ENCODE measurements at places on chromosomes 5 and 9. TPM values are rescaled to one million over a fixed set of nuclear protein-coding genes. Genes with fewer than 3 reads are reported as not detected.

DNA sequence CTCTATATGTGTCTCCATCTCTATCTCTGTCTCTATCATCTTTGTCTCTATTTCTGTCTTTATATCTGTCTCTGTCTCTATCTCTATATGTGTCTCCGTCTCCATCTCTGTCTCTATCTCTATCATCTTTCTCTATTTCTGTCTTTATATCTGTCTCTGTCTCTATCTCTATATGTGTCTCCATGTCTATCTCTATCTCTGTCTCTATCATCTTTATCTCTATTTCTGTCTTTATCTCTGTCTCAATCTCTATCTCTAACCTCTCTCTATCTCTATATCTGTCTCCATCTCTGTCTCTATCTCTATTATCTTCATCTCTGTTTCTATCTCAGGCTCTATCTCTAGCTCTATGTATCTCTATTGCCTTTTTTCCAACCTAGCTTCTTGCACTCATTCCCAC lies 37.0 kb downstream of the IRX4 start:
- peaks cover 14% of the 10 kb centered on the region for H3K27me3 ChIP-seq
- no peaks in the 10 kb centered on the region for H3K4me1 ChIP-seq
- H3K27ac ChIP-seq: no peak overlapping the region
- no peak overlapping the region for H3K4me3 ChIP-seq
- H3K36me3 ChIP-seq: no peaks in the 10 kb centered on the region
- DNase-seq: peak; percentile 46

- H3K27ac ChIP-seq: no peak overlapping the region
- H3K4me1 ChIP-seq: no peaks in the 10 kb centered on the region
- no peaks in the 10 kb centered on the region for H3K36me3 ChIP-seq
- no peak overlapping the region for H3K4me3 ChIP-seq
- DNase-seq: no peak
- H3K27me3 ChIP-seq: no peaks in the 10 kb centered on the region
Measured at GRCh38 chr5:13910637-13911288, 33.7 kb downstream of the DNAH5 start.

DNA sequence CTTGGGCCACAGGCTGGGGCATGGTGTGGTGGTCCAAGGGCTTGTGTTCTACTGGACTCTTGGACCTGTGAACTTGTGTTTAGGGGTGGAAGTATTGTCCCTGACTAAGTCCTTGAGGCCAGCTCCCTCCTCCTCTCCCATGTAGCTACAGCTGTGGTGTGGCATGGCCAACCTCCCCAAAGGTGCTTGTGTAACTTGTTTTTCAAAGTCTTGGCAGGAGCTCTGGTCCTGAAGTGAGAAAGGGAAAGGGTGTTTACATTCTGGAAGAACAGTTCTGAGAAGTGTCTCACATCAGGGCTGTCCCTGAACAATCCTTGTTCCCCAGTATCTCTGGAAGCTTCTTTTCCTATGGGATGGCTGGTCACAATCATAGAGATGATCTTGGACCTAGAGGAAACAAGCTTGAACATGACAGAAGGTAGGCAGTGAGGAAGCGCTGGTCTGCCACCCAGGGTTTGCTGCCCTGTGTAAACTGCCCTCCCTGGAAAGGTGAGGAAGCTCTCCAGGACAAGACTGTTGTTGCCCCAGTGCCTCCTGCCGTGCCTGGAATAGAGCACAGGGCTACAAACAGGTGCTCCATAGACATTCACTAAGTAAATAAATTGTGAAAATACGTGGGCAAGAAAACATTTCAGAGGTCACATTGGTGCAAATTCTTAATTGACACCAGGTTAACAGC lies 64.6 kb upstream of the KLF9 start:
- DNase-seq: no peak
- H3K27me3 ChIP-seq: no peaks in the 10 kb centered on the region
- H3K4me3 ChIP-seq: no peak overlapping the region
- H3K36me3 ChIP-seq: no peaks in the 10 kb centered on the region
- H3K27ac ChIP-seq: no peak overlapping the region

DNA sequence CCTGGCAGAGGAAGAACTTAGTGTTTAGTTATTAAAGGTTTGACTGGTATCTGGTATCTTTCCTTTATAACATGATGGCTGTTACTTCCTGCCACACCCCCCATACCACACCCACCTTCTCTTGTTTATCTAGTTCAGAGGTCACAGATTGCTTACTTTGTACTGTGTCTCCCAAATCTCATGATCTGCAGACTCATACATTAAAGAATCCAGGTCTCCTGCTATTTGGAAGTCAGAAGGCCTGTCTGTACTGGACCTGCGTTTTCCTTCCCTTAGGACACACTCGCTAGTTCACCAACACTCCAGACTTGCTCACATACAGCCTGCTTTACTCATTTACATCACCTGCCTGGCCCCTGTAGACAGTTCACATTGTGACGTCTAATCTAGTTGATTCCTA lies 39.3 kb downstream of the NUDT12 start:
- no peaks in the 10 kb centered on the region for H3K36me3 ChIP-seq
- H3K27me3 ChIP-seq: no peaks in the 10 kb centered on the region
- no peak for DNase-seq

DNA sequence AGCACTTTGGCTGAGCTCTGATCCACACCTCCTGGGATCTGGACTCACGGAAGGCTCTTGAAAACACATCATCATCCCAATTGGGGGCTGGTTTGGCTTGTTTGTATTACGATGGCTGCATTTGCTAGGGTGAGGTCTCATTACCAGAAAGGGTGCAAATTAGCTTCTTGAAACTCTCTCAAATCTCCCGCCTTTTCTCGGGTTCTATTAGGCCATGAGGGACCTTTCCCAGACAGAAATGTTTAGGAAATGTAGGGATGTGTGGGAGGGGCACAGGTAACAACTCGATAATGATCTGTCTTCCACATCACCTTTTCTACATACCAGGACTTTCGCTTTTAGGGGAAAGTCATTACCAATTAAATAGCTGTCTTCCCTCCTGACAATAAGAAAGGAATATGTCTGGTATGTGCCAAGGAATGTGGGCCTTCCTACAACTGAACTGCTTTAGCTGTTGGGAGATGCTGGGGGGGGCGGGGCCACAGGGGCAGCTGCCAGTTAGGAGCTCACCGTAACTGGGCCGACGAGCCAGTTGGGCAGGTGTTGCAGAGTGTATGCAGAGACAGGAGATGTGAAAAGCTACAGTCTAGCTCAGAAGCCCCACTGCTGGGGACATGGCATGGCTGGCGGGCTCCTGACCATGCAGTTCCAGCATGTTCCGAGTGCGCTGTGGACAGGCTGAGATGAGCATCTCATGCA lies 71.2 kb downstream of the AK8 start:
- no peak overlapping the region for H3K27ac ChIP-seq
- H3K4me3 ChIP-seq: no peak overlapping the region
- H3K4me1 ChIP-seq: no peaks in the 10 kb centered on the region
- H3K36me3 ChIP-seq: no peaks in the 10 kb centered on the region
- H3K27me3 ChIP-seq: peaks cover 7% of the 10 kb centered on the region

DNA sequence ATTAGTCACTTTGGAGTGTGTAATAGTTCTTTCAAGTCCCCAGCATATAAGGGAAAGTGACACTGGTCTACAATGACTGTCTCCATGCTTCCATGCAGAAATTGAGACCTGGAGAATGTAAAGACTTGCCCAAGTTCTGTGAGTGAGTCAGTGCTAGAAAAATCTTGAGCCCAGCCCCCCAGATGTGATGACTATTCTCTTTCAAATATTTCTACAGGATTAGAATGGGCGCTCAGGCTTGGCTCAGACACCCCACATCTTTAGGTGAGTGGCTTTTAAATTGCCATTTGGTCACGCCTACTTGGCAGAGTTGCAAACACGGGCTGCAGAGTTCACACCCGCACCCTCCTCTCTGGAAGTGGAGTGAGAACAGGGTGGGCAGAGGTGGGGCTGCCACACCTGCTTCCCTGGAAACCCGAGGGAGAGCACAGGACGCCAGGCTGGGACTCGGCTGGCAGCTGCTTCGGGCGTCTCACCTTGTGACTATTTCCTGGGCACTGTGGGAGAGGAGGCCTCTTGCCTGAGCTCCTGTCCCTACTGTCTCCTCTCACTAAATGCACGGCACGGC lies 37.6 kb downstream of the ROPN1L start:
- H3K4me3 ChIP-seq: no peak overlapping the region
- H3K36me3 ChIP-seq: no peaks in the 10 kb centered on the region
- no peaks in the 10 kb centered on the region for H3K27me3 ChIP-seq
- DNase-seq: peak; percentile 96
- H3K4me1 ChIP-seq: peaks cover 23% of the 10 kb centered on the region

- peaks cover 4% of the 10 kb centered on the region for H3K27me3 ChIP-seq
- H3K4me1 ChIP-seq: no peaks in the 10 kb centered on the region
- DNase-seq: no peak
- no peak overlapping the region for H3K27ac ChIP-seq
Measured at GRCh38 chr5:132025403-132025971, 14.0 kb upstream of the ACSL6 start.

DNA sequence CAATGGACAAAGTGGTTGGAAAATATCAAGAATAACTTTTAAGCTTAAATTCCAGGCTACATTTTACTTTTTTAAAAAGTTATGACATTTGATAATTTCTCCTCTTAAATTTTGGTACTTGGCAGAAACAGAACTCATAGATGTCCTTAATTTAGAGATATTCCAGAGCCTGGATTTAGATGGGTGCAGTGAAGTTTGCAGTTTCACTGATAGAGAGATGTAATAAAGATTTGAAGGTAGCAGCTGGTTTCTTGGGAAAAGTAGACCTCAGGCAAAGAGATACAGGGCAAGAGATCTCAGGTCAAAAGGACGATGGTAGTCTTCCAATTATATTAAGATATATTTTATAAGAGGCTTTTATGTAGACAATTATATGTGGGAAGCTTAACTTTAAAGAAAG lies 134.6 kb downstream of the ISL1 start:
- H3K27me3 ChIP-seq: no peaks in the 10 kb centered on the region
- no peaks in the 10 kb centered on the region for H3K36me3 ChIP-seq

GRCh38 chr5:67581203-67581602 lies 384.6 kb upstream of the CD180 start:
- H3K27ac ChIP-seq: no peak overlapping the region
- DNase-seq: no peak
- no peaks in the 10 kb centered on the region for H3K27me3 ChIP-seq
- H3K4me1 ChIP-seq: no peaks in the 10 kb centered on the region

GRCh38 chr9:36744678-36745077 lies 172.0 kb downstream of the MELK start:
- no peak overlapping the region for H3K27ac ChIP-seq
- no peak for DNase-seq
- H3K27me3 ChIP-seq: peaks cover 23% of the 10 kb centered on the region

- no peak overlapping the region for H3K4me3 ChIP-seq
- H3K4me1 ChIP-seq: no peaks in the 10 kb centered on the region
- H3K27ac ChIP-seq: no peak overlapping the region
- DNase-seq: no peak
Measured at GRCh38 chr9:100368672-100369071, 15.9 kb upstream of the TEX10 start.

DNA sequence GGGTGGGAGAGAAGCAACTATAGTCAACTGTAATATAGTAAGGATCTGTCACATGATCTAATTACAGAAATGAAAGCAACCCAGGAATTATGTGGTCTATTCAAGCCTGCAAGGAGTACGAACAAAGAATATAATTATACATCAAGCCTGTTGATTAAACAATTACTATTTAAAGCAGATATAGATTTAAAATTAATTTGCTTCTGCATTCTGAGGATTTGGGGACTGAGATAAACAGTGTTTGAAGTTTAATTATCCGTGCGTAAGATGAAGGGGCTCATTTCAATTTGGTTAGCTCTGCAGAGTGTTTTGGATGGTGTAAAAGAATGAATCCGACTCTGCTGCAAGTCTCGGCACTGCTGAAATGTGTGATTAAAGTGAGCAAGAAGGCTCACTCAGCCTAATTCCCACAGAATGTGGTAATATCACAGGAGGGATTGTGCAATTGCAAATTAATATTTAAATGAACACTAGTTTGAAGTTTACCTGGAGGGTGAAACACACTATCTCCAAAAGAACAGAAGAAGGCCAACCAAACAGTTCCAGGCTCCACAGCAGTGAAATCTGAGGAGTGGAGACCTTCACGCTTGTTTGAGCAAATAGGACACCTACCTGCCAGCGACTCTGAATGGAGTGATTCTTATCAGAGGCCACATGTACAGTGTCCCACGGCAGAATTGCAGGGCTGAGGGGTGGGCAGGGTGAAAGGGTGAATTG lies 420.6 kb upstream of the SLC30A5 start:
- H3K27me3 ChIP-seq: peaks cover 2% of the 10 kb centered on the region
- no peak overlapping the region for H3K27ac ChIP-seq
- H3K4me3 ChIP-seq: no peak overlapping the region
- no peaks in the 10 kb centered on the region for H3K4me1 ChIP-seq
- H3K36me3 ChIP-seq: no peaks in the 10 kb centered on the region

- no peak overlapping the region for H3K4me3 ChIP-seq
- H3K27me3 ChIP-seq: no peaks in the 10 kb centered on the region
- no peaks in the 10 kb centered on the region for H3K36me3 ChIP-seq
- no peak overlapping the region for H3K27ac ChIP-seq
- H3K4me1 ChIP-seq: peaks cover 9% of the 10 kb centered on the region
Measured at GRCh38 chr5:133663397-133664054, 51.2 kb upstream of the FSTL4 start.

GRCh38 chr5:172450861-172451695 lies 3.2 kb downstream of the SH3PXD2B start:
- peak overlapping the region; percentile 95 for H3K27ac ChIP-seq
- no peak overlapping the region for H3K4me3 ChIP-seq
- H3K36me3 ChIP-seq: no peaks in the 10 kb centered on the region

- H3K27me3 ChIP-seq: no peaks in the 10 kb centered on the region
- no peaks in the 10 kb centered on the region for H3K36me3 ChIP-seq
- no peak overlapping the region for H3K27ac ChIP-seq
- DNase-seq: no peak
Measured at GRCh38 chr9:22107202-22108045, 98.3 kb upstream of the CDKN2B start.

Gene ZNF608
- total RNA-seq: 14.7 TPM

Gene TNFSF8
- total RNA-seq: not detected

Gene CDX1
- 0.36 TPM for total RNA-seq

Gene C5orf46
- not detected for total RNA-seq
